ENCODE measurements at places on chromosomes 6 and 20.
A peak's percentile ranks its signal among the peaks of the same experiment; 100 is the strongest.

GRCh38 chr6:127013865-127014264, 104.6 kb upstream of the RSPO3 start:
- DNase-seq = no peak

DNA sequence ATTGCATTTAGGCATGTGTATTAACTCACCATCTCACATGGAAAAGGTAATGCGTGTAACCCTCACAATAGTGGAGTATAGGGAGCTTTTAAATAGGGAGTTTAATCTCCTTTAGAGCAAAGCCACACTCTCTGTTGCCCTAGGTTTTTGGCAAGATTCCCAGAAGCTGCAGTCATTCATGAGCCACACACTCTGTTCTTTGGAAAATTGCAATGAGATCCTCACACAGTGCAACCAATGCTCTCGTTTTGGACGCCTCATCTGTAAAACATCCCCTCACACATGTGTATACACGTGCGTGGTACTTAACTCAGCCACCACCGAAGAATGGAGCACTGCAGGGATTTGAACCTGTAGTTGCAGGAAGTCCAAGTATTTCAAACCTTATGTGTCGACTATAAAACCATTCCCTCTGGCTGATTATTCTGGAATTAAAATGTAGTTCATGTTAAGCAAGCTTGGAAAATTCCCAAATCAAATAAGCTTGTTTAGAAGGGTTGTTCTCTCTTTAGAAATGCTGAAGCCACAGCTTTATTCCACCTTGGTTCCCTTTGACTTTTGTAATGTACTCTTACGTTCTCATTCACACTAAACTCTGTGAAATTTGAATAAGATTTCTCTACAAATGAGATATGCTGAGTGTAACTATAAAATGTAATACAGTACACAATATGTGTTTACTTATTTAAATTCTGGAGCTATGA, 489.8 kb upstream of the MANEA start:
- DNase-seq = peak; percentile 78

GRCh38 chr6:139262519-139263300, 29.1 kb downstream of the TXLNB start:
- DNase-seq = no peak

GRCh38 chr6:14283600-14284235, 166.1 kb downstream of the CD83 start:
- no peak for DNase-seq

DNA sequence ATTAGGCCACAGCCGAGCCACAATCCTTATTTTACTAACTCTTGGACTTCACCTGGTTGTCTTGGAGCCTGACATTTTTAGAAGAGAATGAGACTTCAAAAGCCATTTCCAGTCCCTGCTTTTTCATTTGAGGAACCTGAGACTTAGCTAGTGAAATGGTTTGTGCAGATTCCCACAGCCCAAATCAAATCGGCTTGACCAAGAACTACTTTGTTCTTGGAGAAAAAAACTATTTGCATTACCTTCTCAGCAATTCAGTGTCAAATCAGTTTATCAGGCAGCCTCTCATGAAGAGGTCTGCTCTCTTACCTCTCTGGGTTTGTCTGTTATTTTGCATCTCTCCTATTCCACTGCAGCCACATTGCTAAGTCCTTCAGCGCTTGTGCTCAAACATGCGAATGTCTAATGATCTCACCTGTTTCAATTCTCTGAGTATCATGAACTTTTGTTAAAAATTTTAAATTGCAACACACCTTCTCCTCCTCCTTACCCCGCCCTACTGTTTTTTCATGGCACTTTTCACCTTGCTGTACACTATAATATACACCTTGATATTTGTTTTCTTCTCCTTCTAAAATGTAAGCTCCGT, 573 bp upstream of the IFNGR1 start:
- no peak for DNase-seq

DNA sequence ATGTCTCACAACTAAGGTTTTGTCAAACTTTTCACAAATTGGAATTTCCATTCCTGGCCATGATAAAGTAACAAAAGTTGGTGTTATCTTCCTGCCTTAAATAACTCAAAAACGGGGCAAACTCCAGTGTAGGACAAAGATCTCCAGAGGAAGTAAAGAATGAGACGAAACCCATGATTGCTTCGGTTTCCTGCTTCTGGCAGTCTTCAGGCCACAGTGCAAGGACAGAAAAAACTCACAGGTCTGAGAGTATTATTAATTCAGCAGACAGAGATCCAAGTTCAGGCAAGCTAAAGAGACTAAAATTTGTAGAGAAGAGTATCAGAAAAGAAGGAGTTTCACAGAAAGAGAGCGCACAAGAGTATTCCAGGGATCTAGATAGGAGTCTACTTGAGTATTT, 64.8 kb upstream of the RCAN2 start:
- DNase-seq = no peak

DNA sequence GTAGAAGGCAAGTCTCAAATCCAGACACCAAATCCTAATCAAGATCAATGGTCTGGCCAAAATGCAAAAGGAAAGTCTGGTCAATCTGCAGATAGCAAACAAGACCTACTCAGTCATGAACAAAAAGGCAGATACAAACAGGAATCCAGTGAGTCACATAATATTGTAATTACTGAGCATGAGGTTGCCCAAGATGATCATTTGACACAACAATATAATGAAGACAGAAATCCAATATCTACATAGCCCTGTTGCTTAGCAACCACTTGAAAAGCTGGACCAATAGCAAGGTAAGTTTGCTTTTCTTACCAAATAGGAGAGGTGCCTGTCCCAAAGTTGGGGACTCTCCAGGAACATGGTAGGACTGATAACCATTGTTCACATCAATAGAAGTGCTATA, 2.0 kb downstream of the SEMG2 start:
- no peak for DNase-seq

DNA sequence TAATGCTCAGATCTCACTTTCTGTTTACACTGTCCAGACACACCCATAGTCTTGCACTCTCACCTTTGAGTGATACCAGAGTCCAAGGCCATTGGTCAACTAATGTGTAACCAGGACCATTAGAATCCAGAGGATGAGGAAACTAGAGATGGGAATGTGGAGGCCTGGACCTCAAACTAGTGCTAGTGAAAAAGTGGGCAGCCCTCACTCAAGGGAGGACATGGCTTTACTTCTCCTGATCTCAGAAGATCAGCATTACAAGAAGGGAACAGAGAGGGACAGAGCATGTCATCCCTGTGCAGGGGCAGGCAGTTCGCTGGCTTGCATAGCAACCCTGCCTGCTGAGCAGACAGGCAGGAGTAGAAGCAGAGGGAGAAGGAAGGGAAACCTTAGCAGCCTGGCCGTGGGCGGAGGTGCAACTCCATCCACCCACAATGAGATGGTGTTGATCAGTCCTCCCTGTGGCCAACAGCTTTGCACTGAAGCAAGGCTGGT, 22.6 kb upstream of the XRN2 start:
- DNase-seq = no peak

GRCh38 chr20:50321797-50322480, 131.3 kb downstream of the CEBPB start:
- peak; percentile 61 for DNase-seq

- no peak for DNase-seq
Measured at GRCh38 chr20:60271597-60271996, 313.4 kb downstream of the CDH26 start.

DNA sequence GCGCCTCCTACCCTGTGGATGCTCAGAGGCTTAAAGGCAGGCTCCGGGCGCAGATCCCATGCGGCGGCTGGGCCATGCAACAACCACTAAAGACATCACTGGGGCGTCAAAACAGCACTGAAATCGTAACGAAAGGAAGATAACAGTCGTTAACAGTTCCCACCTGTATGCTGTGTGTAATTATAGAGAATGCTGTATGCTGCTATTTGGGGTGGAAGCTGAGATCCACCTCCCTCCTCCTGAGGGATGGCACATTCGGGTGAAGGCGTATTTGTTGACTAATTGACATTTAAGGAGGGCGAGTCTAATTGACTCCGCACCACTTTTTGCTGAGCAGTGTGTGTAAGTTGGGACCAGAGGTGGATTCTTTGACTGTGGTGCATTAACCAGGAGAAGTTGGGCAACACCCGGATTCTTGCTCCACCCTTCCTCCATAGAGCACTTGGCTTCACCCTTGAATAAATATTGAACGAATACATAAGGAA, 687 bp downstream of the SLC35A1 start:
- DNase-seq = peak; percentile 59

DNA sequence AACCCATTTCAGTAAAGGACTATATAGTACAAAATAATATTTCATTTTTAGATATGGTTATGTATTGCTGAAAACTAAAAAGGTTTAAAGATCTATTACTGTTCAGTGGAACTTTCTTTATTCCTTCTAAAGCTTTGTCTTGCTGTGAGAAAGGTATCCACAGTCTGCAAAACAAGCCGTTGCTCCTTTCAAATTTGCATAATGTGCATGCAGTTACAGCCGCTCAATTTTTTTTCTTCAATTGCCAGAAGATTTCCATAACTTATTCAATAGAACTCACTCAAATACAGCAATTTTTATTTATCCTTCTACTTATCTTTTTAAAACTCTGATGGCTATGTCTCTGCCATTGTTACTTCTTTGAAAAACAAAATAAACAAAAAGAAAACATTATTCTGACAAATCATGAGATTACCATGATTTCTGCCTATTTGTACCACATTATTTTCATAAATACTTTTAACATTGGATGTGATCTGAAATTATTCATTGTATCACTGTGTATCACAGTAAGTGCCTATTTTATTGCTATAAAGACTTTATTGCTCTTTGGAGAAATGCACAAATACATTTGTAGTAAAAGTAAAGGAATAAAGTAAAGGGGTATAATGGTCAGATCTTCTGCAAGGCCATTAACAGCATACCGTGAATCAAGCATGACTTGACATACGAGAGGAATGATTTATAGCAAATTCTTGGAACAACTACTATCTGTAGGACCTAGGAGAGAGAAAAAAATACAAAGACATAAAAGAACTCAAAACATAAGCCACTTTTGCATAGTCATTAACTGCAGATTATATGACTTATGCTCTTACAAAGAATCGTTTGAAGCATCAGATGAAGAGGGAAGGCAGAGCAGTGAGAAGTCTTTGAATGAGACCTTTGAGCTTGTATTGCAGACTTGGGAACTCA, 29.6 kb upstream of the HBS1L start:
- no peak for DNase-seq

DNA sequence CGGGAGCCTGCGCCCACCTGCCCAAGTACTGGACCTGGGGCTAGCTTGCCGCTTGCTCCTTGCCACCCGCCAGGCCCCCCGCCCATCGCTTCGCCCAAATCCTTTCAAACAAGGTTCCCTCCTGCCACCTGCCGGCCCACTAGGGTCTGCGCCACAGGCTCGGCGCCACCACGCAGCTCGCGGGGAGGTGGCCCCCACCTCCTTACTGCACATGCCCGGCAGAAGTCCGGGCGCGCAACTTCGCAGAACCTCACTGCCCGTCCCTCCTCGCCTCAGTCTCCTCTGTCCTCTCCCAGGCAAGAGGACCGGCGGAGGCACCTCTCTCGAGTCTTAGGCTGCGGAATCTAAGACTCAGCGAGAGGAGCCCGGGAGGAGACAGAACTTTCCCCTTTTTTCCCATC, 11.2 kb downstream of the GNAS-AS1 start:
- peak; percentile 15 for DNase-seq

- peak; percentile 88 for DNase-seq
Measured at GRCh38 chr6:115891111-115891669, 169.5 kb downstream of the FRK start.

- DNase-seq = no peak
Measured at GRCh38 chr6:157008568-157008967, 231.4 kb downstream of the ARID1B start.

DNA sequence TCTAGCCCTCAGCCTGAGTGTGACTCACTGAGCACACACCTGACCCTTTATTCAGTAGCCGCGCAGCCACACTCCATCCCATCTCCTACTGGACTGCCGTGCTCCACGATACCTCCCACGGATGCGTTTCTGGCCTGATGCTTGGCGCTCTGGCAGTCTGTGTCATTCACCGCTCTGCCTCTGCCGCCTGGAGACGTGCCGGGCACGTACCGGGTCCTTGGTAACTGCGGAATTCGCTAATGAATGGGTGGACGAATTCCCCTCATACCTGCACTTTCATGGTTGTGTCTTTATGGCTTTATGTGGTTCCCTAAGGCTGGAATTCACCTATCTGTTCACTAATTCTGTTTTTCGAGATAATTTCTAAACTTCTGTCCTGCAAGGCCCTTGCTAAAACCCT, 405.7 kb downstream of the QKI start:
- no peak for DNase-seq

GRCh38 chr6:24504649-24505586, 10.1 kb downstream of the ALDH5A1 start:
- DNase-seq = no peak

- DNase-seq = no peak
Measured at GRCh38 chr20:63807654-63808053, 23.4 kb downstream of the ZBTB46 start.

- DNase-seq = no peak
Measured at GRCh38 chr6:107769053-107769658, 55.0 kb downstream of the SCML4 start.

GRCh38 chr6:157761331-157761921, 61.6 kb upstream of the SNX9 start:
- peak; percentile 85 for DNase-seq

DNA sequence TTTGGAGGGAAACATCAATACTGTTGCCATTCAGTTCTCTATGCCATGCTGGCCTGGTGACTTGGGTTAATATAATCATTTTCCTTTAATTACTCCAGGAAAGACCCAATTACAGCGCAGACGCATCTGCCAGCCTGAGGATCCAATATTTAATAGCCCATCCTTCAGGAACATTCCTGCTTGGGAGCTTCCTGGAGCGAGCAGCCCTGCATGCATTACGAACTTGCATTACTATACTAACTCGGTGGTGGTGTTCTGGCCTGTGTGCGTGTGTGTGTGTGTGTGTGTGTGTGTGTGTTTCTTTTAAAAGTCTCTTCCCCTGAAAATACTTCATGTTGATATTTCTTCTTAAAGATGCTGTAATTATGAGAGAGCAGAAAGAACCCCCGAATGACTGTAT, 26.5 kb downstream of the PMEPA1 start:
- peak; percentile 23 for DNase-seq

Data from fibroblast of skin of back (primary cell).